ENCODE measurements at places on chromosomes 11 and 22.

DNA sequence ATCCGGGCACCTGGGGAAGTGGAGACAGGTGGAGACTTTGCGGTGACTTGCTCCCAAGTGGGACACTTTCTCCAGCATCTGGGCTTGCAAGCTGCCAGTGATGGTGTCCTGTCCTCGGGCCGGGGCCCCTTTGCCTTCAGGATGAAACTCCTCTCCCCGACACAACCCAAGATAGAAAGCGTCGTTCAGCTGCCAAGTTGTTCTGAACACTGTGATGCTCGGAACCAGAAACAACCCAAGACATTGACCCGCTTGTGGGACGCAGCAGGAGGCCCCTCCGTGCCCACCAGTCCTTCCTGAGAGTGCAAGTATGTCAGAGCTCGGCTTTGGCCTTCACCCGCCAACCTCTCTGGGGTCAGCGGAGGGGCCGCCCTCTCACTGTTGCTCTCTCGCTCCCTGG lies 31.3 kb downstream of the LINC01488 start:
- no peak for DNase-seq

GRCh38 chr11:68269414-68270081 lies 2.2 kb downstream of the C11orf24 start:
- DNase-seq, result no peak

- no peak for DNase-seq
These were observed 65.2 kb upstream of the SORL1-AS1 start for GRCh38 chr11:121517996-121518395.

GRCh38 chr11:11691296-11692151 lies 69.7 kb upstream of the GALNT18 start:
- DNase-seq, result no peak

DNA sequence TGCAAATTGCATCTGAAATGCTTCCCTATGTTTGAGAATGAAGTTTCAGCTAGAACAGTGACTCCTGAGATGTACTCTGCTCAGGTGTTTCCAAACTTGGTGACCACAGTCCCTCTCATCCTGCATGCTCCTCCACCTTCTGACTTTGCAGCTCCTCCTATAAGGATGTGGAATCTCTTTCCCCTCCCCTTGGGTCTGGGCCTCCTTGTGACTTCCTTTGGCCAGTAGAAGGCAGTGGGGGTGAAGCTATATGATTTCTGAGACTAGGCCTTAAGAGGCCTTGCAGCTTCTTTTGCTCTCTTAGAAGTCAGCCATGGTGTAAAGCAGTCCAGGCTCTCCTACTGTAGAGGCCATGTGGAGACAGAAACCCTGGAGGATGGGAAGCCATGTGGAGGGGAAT lies 50.7 kb downstream of the CSF2RB start:
- no peak for DNase-seq

DNA sequence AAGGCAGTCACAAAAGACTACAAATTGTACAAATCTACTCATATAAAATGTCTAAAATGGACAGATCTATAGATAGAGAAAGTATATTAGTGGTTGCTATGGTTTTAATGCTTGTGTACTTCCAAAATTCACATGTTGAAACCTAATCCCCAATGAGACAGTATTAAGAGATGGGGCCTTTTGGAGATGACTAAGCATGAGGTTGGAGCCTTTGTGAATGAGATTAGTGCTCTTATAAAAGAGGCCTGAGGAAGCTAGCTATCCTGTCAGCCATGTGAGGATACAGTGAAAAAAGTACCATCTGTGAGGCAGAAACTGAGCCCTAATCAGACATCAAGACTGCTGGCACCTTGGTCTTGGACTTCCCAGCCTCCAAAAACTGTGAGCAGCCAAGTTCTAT lies 82.6 kb downstream of the CYP2R1 start:
- DNase-seq, result no peak

- DNase-seq, result no peak
These were observed 33.0 kb downstream of the FAM168A start for GRCh38 chr11:73564903-73565302.

GRCh38 chr11:116733043-116733755 lies 39.6 kb downstream of the BUD13 start:
- no peak for DNase-seq

DNA sequence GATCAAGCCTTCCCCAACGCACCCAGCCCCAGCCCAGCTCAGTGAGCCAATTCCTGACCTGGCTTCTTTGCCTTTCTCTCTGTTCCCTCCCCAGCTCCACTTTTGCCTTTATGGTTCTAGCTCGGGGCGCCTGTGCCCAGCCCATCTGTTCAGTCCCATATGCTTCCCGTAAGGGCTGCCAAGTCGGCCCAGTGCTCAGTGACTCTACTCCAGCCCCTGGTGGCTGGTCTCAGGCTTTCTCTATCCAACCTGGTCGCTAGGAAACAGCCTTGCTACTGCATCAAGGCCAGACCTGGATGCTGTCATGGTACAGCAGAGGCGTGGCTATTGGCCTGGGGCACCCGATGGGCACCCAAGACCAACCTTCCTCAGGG lies 178.0 kb downstream of the DSCAML1 start:
- no peak for DNase-seq

DNA sequence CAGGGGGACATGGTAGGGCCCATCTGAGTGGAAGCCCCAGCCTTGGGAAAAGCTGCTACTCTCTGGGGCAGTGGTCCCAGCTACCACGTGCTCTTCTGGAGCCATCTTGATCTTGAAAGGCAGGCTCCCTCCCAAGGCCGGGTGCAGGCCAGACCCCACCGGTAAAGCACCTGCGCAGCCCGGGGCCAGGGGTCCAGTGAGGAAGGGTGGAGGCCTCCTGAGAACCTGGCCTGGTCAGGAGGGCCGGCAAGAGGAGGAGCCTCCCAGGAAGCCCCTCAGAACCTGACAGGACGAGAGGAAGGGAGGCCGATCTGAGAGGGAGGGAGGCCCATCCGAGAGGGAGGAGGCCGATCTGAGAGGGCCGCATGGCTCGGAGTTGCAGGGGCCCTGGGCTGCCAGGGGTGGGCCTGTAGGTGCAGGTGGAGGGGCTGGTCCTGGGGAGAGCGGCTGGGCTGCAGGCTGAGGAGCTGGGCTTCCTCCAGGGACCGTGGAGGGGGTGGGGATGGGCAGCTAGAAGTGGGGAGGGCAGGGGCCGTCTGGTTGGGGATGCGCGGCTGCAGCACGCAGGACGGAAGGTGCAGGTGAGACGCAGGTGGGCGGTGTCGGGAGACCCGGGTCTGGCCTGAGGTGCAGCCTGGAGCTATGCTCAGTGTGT lies 529 bp downstream of the GRAMD4 start:
- no peak for DNase-seq

GRCh38 chr22:48492366-48493320 lies 1335.0 kb downstream of the BRD1 start:
- no peak for DNase-seq

- DNase-seq, result no peak
These were observed 2.0 kb downstream of the PARVG start for GRCh38 chr22:44182588-44183286.

DNA sequence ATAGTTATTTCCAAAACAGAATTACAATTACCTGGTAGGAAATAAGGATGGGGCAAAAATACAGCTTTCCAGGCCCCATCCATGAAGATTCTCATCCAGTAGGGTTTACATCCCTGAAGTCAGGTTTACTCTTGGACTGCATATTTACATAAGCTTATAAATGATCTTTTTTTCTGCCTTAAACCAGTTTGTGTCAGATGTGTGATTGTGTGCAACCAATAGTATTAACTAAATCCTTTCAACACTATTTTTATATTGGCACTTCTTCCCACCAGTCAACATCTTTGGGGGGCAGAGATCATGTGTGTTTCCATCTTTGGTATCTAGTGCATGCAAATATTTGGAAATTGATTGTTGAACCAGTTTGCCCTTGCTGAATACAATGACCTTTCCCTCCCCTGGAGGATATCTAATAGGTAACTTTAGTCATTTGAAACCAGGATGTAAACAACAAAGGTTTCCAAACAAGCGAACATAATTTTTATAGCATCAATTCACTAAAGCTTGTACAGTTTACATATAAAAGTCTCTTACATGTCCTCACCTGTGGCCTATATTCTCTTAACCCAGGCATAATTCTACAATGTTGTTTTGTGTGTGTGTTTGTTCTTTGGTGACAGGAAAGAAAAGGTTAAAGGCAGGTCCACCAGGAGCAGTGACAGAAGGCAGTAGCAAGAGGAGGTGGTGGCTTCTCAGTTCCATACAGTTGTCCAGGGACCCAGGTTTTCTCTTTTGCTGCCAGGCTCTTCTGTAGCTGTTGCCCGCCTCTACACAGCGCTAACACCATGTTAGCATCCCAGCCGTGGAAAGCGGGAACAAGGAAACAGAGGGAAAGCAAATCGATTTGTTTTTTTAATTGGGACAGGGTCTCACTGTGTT lies 1.7 kb upstream of the ME3 start:
- no peak for DNase-seq

GRCh38 chr11:95647871-95648270 lies 141.7 kb downstream of the FAM76B start:
- DNase-seq, result no peak

DNA sequence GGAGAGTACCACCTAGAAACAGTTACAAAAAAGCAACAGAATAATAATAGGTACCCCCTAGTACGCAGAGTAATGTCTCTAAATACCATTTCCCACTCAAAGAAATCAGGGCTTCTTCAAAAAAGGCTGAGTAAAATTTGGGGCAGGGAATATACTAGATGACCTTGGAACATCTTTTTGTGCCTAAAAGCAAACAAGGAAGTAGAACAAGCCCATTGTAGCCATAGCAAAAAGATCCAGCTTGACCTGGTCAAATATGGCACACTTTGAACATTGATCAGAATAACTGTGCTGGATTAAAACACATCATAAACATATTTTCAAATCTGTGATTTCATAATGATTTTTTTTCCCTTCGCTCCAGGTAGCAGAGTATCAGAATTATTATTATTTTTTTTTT lies 91.5 kb downstream of the YAP1 start:
- no peak for DNase-seq

DNA sequence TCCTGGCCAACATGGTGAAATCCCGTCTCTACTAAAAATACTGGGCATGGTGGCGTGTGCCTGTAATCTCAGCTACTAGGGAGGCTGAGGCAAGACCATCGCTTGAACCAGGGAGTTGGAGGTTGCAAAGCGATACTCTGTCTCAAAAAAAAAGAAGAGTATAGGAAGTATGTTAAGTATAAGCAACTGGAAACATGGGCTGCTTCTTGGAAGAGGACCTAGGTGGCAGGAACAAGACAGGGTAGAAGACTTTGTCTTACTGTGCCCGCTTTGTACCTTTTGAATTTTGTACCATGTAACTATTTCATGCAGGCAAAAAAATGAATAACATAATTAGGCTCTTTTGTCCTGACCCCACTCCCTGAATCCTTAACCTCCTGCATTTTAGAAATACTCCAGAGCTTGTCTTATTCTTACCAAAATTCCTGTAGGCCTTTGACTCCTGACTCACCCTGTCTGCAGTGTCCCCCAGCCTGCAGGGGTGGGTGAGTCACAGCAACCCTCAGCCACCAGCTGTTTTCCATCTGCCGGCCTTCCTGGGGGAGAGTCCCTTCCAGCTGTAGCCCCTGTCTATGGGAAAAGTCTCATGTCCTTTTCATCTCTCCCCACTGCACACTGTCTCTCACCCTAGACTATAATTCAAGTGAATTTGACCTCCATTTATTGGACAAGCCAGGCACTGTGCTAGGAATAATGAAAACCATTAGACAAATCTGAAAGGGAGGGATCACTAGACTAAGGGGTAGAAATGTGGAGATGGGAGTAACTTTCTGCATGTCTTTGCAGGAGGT lies 41.8 kb downstream of the TXN2 start:
- no peak for DNase-seq

DNA sequence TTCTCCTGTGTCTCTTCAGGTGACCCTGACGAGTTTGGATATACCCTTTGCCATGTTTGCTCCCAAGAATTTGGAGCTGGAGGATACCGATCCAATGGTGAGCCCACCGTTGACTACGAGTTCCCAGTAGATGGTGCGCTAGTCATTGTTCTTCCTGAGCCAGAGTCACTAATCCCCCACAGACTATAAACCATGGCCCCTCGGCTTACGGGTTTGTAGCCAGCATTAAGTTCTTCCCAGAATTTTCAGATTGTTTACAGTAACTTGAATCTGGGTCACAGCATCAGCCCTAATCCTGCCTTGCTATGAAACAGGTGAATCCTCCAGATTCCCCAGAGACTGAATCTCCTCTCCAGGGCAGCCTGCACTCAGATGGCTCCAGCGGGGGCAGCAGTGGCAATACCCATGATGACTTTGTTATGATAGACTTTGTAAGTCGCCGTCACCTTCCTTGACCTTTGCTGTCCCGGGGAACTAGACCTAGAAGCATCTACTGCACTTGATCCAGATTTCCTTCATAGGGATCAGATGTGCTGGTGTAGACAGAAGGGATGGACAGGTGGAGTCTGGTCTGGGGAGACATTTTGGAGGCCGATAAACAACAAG lies 31.8 kb downstream of the ARHGAP1 start:
- DNase-seq, result no peak

DNA sequence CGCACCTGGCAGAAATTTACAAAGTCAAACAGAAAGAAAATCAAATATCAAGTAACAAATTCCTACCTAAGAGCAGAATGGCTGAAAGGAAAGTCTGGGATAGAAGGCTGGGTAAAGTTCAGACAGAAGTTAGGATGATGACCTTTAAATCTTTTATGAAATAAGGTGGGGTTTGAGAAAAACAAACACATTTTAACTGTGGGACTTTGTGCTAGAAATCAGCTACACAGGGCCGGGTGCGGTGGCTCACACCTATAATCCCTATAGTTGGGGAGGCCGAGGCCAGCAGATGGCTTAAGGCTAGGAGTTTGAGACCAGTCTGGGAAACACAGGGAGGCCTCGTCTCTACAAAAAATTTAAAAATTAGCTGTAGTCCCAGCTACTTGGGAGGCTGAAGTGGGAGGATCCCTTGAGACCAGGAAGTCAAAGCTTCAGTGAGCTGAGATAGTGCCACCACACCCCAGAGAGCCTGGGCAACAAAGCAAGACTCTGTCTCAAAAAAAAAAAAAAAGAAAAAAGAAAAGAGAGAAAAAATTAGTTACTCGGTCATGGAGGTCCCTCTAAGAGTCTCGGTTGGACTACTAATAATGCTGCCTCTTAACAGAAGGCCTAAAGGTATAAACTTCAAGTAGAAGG lies 119.7 kb upstream of the BID start:
- DNase-seq, result no peak

- DNase-seq, result no peak
These were observed at the start of gene APOL6 for GRCh38 chr22:35648066-35649025. Gene APOL6 (plus strand): TSS chr22:35648446. CDS start chr22:35656426, 7,980 bp downstream.

DNA sequence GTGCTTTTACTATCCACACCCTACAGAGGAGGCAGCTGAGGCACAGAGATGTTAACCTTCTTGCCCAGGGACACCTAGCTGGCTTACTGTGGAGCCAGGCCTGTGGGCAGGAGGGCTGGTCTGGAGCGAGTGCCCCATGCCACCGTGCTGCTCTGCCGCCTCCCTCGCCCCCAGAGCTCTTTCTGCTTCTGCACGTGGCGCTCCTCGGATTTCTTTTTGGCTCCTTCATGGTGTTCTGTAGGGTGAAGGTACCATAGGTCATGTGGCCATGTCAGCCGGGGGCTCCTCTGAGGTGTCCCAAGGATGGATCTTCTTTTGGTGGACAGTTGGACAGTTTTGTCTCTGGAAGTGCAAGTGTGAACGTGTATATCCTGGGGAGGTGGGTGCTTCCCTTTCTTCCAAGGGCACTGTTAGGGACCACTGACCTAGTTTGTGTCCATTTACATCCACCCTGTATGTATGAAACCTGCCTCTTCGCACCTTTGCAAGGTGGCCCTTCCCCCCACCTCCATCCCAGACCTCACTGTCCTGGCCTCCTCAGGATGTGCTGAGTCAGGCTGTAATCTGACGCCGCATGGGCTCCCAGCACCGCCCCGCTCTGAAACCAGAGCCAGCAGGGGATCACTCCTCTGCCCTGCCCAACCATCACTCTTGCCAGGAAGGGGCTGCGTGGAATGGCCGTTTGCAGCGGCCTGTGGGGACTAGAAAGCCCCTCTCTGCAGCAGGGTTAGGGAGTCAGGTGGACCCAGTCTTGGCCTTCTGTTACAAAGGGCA lies 31.7 kb downstream of the POLR3H start:
- no peak for DNase-seq
